ENCODE measurements at places on chromosomes 6 and 20.

GRCh38 chr6:150038202-150039062 is 13.1 kb upstream of the RAET1L start:
- DNase-seq: no peak

DNA sequence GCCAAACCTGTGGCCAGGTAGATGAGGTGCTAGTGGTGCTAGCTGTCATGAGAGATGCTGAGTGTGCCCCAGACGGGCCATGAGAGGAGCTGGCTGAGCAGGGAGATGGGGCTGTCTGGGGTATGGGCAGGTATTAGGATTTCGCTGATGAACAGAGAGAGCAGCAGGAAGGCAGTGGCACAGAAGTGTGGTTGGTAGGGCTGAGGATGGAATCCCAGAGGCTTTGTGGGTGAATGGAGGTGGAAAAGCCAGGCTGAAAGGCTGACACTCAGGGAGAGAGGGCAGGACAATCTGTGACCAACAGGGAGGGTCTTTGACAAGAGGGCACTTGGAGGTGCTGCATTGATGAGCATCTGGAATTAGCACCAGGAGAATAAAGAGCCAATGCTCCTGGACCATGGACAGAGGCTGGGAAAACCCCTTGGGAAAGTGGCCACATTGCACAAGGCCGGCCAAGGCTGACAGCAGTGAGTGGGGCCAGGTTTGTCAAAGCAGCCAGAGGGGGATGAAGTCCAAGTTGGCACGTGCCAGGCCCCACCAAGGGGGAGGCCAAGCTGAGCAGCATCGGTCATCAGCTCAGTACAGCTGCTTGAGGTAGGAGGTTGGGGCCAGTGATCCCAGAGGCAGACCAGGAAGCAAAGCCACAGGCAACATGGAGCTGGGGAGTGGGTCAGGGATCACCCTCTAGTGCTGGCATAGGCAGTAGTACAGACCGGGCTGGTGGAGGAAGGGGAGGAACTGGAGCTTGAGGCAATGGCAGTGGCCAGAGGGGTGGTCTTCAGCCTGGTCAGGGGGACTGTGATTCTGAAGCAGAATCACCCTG is 19.7 kb upstream of the SGK2 start:
- DNase-seq: no peak

DNA sequence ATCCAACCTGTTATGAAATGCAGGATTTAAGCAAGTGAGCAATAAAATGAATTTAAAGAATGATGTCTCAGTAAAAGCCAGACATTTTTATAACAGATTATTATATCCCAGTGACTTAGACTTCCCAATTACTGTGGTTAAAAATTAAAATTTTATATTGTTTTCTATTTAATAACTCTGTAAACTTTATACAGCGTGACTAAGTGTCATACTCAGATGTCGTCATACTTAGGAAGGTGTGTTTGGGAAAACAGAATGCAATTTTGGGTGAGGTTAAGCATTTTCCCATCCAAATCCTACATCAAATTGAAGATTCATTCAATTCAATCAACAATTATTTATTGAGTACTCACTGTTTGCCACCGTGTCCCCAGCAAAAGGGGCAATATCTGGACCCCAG is 31.4 kb upstream of the FRMD1 start:
- no peak for DNase-seq

DNA sequence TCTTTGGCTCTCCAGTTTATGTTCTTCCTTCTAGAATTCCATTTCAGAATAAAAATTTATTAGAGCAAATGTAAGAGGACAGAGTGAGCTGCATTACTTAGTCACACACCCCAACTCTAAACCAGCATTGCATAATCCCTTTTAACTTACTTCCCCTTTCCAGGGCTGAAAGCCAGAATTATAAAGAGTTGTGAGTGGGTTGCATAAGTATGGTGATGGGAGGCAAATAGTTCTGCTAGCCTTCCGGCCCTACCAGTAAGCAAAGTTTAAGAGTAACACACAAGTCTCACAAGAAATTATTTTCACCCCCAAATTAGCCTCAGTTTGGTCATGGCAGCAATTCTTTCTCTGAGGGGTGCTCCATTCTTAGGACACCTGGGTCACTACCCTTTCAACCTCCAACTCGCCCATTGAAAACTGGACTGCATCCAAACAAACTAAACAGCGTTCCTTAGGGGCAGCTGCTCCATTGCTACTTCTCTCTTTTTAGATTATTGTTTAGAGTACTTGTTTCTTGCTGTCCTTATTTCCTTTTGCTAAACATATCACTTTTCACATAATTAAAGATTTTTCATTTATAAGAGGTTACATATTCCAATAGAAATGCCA is 1.6 kb downstream of the KIAA0408 start:
- no peak for DNase-seq

GRCh38 chr6:107582086-107582485 is 92.2 kb downstream of the SOBP start:
- no peak for DNase-seq

DNA sequence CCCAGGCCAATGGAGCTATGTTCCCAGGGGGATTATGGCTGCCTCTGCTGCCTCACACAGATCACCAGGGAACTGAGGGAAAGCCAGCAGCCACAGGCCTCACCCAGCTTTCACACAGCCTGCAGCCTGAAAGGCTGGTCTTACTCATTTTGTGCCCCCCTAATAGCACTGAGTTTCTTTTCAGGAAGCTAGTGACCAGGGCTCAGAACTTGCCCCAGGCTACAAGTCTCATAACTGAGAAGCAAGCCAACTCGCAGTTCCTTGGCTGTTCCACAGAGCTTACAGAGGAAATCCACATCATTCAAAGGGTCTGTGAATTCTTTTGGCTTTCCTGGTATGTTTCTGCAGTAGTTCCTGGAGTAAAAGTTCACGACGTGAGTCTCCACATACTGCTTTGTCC is 524.8 kb upstream of the GJE1 start:
- no peak for DNase-seq

GRCh38 chr6:163941624-163941976 is 527.1 kb downstream of the QKI start:
- DNase-seq: no peak

DNA sequence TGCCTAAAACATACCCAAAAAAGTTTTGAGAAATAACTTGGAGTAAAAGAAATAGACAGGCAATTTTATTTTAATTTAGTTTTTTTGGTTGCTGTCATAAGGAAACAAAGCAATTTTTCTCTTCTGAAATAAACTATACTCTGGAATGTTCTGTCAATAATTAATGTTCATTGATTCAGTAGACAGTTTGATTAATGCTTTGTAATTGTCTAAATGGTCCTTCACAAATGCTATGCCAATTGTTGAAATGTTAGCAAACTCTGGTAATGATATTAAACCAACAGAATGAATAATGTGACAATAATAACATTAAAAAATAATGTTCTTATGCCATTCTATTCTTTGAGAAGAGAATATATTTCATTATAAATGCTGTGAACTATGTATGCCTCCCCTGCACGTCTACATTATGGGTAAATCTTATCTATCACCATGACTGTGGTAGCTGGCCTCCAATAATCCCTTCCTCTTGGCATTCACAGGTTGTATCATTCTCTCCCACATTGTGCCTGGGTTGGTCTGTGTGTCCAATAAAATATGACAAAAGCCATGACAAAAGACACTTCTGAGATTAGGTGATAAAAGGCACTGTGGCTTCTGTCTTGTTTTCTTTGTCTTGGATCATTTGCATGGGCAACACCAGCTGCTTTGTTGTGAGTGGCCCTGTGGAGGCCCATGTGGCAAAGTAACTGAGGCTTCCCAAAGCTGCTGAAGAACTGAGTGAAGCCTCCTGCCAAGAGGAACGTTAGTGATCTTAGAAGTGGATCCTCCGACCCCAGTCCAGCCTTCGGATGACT is 25.1 kb downstream of the IL20RA start:
- no peak for DNase-seq

GRCh38 chr6:161908872-161909271 is 635.0 kb upstream of the AGPAT4 start:
- no peak for DNase-seq
